Vagina (tissue), 2 donors: ENCODE measurements at places on chromosomes 11 and 22.

GRCh38 chr22:46148336-46148735 is 2.0 kb upstream of the PPARA start:
- H3K4me3 ChIP-seq = no peak overlapping the region
- no peaks in the 10 kb centered on the region for H3K27me3 ChIP-seq
- H3K36me3 ChIP-seq = no peaks in the 10 kb centered on the region

DNA sequence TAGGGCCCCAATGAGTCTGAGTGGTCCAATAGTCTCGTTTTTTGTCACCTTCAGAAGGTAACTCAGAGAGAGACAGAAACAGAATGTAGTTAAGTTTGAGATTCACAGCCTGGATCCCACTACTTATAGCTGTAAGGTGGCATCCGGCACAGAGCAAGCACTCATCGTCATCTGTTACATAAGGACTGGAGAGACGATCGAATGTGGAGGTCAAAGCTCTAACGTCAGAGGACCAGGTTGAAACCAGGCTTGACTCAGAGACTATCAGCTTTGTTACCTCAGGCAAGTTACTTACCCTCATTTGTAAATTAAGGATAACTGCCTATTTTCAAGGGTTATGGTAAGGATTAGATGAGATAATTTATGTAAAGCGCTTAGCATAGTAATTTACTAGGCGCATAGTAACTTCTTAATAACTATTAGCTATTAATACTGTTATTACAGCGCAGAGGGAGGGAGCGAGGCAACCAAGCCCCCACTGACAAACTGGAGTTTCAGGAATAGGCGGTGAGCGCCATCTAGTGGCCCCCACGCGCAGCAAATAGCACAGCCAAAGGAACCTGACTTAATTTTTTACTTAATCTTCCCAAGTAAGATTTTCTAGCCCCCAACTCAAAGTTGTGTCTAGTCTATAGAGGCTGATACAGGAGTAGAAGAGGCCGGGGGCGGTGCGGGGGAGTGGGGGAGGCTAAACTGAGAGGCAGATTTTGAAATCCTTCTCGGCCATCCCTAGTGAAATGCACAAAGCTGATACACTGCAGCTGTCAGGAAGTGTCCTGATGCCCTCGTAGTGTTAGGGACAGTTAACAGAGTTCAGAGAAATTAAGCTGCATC is 29.0 kb upstream of the API5 start:
- H3K27me3 ChIP-seq = no peaks in the 10 kb centered on the region
- H3K4me1 ChIP-seq = no peaks in the 10 kb centered on the region
- no peak overlapping the region for H3K27ac ChIP-seq
- no peak for DNase-seq
- no peaks in the 10 kb centered on the region for H3K36me3 ChIP-seq

DNA sequence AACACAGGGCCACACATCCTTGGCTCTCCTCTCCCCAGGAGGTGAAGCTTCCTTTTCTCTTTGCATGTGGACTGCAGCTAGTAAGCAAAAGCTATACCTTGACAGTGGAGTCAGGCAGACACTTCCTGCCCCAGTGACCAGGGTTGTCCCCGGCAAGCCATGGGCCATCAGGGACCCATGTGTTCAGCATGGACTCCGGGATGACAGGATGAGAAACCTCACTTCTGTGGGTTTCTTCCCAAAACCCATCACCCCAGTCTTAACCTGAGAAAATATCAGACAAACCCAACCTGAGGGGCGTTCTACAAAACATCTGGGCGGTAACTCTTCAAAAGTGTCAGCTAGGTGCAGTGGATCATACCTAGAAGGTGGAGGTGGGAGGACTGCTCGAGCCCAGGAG is 40.2 kb downstream of the GNB1L start:
- DNase-seq = no peak
- no peaks in the 10 kb centered on the region for H3K27me3 ChIP-seq
- no peak overlapping the region for H3K4me3 ChIP-seq
- peaks cover 13% of the 10 kb centered on the region for H3K4me1 ChIP-seq

DNA sequence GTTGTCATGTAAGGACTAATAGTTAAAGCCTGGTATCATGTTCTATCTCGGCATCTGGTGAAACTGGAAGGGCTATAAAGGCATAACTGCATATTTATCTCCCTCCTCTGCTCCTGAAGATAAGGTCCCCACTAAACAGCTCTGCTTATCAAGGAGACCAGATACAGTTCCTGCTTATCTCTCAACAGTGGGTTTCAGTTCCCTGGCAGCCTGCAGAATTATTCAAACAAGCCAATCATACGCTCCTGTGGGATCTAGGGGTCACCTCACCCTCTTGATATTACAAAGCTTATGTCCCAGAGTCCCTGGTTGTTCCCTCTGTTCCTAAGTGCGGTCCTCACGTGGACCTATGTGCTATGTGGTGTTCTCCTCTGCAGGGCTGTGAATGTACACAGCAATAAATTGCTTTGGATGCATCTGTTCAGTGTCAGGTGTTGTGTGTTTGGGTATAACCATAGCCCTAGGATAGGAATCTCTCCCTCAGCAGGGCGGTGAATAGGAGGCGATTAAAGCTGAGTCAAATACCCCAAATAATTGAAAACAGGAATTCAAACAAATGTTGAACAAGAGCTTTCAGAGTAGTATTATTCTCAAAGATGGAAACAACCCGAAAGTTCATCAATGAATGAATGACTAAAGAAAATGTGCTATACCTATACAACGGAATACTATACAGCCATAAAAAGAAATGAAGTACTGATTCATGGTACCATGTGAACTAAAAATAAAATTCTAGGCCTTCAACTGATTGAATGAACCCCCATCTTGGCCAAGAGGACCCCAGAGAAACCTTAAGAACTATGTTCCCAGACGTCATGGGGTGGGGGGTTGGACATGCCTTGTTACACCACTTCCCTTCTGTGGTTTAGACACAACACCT is 3.1 kb upstream of the OOSP4A start:
- H3K4me3 ChIP-seq = no peak overlapping the region
- H3K36me3 ChIP-seq = no peaks in the 10 kb centered on the region
- no peak for DNase-seq
- no peak overlapping the region for H3K27ac ChIP-seq
- H3K27me3 ChIP-seq = no peaks in the 10 kb centered on the region
- H3K4me1 ChIP-seq = no peaks in the 10 kb centered on the region

DNA sequence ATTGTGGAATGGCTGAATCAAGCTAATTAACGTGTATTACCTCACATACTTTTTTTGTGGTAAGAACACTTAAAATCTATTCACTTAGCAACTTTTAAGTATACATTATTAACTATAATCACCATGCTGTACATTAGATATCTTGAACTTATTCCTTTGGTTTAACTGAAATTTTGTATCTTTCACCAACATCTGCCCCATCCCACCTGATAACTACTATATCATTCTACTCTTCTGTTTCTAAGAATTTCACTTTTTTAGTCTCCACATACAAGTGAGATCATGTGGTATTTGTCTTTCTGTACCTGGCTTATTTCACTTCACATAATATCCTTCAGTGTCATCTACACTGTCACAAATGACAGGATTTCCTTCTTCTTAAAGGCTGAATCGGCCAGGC is 17.1 kb upstream of the VWA5A start:
- DNase-seq = no peak
- no peaks in the 10 kb centered on the region for H3K27me3 ChIP-seq
- no peaks in the 10 kb centered on the region for H3K36me3 ChIP-seq
- no peaks in the 10 kb centered on the region for H3K4me1 ChIP-seq
- H3K27ac ChIP-seq = no peak overlapping the region

DNA sequence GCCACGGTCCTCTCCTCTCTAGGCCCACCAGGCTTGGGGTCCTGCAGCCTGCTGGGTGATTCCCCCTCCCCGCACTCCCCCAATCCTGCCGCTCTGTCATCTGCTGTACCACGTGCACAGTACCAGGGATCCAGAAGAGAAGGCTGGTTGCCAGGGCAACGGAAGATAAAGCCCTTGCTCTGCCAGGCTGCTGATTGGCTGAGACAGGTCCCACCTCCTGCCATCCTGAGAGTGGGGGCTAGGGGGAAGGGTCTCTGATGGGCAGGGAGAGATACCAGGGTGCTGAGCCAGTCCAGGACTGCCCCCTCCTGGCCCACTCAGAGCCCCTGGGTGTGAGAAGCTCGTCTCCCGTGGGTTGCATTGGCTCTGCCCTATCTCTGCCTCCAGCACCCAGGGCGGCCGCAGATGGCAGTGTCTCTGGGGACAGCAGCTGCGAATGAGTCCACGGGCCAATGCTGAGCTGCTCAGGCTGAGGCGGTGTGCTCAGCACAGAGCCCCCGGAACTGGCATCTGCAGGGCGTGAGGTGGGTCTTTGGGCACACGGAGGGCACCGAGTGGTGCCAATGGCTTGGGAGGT is at the start of gene SMIM45:
TSS of gene SMIM45 (plus strand) at position 253 of the 577 bp plus-strand sequence.
- no peaks in the 10 kb centered on the region for H3K27me3 ChIP-seq
- no peak within 1 kb of the TSS for H3K4me3 ChIP-seq
- no peak for DNase-seq
- no peaks in the 10 kb centered on the region for H3K36me3 ChIP-seq
- H3K4me1 ChIP-seq = no peaks in the 10 kb centered on the region

DNA sequence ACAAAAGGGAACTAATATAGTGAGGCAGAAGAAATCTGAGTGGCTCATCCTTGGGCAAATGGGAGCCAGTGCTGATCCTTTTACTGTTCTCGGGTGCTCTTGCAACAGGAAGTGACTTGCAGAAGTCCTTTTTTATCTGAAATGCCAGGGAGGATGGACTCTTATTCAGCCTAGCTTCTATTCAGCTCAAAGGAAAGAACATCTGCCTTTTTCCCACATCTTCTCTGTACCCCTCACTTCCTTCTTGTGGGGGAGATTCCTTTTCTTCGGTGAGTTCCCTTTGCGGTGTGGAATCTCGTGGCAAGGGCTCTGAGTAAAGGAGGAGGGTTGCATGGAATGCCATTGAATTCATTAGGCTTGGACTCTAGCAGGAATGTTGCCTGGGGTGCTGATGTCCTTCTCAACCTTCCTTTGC is 76.2 kb downstream of the ZBTB16 start:
- H3K4me3 ChIP-seq = no peak overlapping the region
- no peak for DNase-seq
- H3K4me1 ChIP-seq = peaks cover 100% of the 10 kb centered on the region
- no peaks in the 10 kb centered on the region for H3K36me3 ChIP-seq
- H3K27ac ChIP-seq = peak overlapping the region; percentile 32
- no peaks in the 10 kb centered on the region for H3K27me3 ChIP-seq

DNA sequence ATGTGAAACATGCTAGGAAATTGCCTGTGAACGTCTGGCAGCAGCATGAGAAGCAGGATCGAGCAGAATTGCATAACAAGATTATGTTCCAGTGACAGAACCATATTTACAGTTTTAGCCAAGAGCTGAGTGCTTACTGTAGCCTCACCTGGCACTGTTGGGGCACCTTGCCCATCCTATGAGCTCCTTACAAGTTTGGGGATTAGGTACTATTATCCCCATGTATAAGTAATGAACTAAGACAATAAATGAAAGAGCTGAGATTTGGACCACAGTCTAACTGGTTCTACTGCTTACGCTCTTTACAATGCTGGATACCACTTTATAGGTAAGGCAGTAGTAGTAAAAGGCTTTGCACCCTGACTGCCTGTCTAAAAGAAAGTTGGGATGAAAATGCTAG is 17.1 kb upstream of the PATE1 start:
- no peak for DNase-seq
- no peaks in the 10 kb centered on the region for H3K4me1 ChIP-seq
- H3K27me3 ChIP-seq = no peaks in the 10 kb centered on the region
- H3K4me3 ChIP-seq = no peak overlapping the region

GRCh38 chr11:65211293-65212105 is 29.8 kb downstream of the CAPN1 start:
- H3K27me3 ChIP-seq = no peaks in the 10 kb centered on the region
- H3K36me3 ChIP-seq = no peaks in the 10 kb centered on the region
- no peaks in the 10 kb centered on the region for H3K4me1 ChIP-seq
- no peak overlapping the region for H3K27ac ChIP-seq
- no peak overlapping the region for H3K4me3 ChIP-seq

DNA sequence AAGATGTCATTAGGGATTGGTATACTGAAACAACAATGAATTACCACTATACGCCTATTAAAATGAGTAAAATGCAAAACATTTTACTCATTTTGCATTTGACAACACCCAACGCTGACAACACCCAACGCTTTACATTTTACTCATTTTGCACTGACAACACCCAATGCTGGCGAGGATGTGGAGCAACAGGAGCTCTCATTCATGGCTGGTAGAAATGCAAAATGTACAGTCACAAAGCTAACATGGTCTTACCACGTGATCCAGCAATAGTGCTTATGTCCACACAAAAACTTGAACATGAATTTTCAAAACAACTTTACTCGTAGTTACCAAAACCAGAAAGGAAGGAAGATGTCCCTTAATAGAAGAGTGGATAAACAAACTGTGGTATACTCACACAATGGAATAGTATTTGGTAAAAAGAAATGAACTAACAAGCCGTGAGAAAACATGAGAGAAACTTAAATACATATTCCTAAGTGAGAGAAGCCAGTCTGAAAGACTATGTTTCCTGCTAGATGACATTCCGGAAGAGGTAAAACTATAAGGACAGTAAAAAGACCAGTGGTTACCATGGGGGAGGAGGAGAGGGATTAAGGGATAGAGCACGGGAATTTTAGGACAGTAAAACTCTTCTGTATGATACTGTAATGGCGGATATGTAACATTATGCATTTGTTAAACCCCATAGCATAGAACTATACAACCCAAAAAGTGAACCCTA is 11.4 kb upstream of the MSANTD2 start:
- no peaks in the 10 kb centered on the region for H3K4me1 ChIP-seq
- H3K27ac ChIP-seq = no peak overlapping the region
- no peaks in the 10 kb centered on the region for H3K36me3 ChIP-seq
- H3K27me3 ChIP-seq = no peaks in the 10 kb centered on the region
- no peak overlapping the region for H3K4me3 ChIP-seq

GRCh38 chr22:25704701-25705100 is 37.3 kb upstream of the MYO18B start:
- no peaks in the 10 kb centered on the region for H3K27me3 ChIP-seq
- no peak for DNase-seq
- H3K4me1 ChIP-seq = peaks cover 4% of the 10 kb centered on the region
- no peaks in the 10 kb centered on the region for H3K36me3 ChIP-seq
- H3K4me3 ChIP-seq = no peak overlapping the region
- no peak overlapping the region for H3K27ac ChIP-seq

DNA sequence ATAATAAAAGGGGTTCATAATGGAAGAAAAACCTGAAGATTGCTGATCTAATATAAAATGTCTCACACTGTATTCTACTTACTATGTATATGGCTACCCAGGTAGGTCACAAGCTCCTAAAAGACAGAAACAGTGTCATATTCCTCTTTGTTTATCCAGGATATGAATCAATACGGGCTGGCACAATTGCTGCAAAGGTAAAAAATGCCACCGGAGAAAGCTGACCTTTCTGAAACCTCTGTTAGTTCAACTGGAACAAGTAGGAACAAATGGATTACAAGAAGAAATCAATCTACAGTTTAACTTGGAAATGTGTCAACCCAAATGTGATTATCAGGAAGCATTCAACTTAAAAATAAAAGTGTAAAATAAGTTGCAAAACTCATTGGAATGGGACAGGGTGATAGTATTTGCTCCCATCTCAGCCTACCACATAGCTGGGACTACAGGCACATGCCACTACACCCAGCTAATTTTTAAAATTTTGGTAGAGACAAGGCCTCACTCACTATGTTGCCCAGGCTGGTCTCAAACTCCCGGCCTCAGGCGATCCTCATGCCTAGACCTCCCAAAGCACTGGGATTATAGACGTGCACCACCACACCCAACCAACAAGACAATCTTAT is 27.6 kb downstream of the SLC35F2 start:
- no peaks in the 10 kb centered on the region for H3K27me3 ChIP-seq
- H3K36me3 ChIP-seq = no peaks in the 10 kb centered on the region

GRCh38 chr22:43080616-43081015 is 8.6 kb downstream of the TTLL1 start:
- no peak overlapping the region for H3K4me3 ChIP-seq
- no peak for DNase-seq
- H3K36me3 ChIP-seq = no peaks in the 10 kb centered on the region
- H3K27me3 ChIP-seq = no peaks in the 10 kb centered on the region
- H3K27ac ChIP-seq = no peak overlapping the region
